ENCODE measurements at places on chromosomes 12 and 14.

- no peak for DNase-seq
Observed at GRCh38 chr14:66643344-66643743, 135.4 kb downstream of the GPHN start.

DNA sequence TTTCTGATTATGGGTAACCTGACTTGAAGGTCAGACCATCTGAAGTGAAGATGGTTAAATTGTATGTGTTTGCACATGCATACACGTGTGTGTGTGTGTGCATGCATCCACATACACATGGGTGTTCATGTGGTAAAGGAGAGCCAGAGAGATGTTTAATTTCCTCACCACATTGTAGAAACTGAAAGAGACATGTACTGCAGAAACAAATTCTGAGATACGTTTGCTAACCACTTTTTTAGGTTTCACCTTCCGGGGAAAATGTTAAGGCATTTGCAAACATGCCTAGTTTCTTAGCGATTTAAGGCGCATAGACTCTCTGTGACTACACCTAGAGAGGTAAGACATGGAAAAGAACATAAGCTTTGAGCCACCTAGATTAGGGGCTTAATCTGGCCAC is 362.9 kb downstream of the RAD51B start:
- DNase-seq = no peak

DNA sequence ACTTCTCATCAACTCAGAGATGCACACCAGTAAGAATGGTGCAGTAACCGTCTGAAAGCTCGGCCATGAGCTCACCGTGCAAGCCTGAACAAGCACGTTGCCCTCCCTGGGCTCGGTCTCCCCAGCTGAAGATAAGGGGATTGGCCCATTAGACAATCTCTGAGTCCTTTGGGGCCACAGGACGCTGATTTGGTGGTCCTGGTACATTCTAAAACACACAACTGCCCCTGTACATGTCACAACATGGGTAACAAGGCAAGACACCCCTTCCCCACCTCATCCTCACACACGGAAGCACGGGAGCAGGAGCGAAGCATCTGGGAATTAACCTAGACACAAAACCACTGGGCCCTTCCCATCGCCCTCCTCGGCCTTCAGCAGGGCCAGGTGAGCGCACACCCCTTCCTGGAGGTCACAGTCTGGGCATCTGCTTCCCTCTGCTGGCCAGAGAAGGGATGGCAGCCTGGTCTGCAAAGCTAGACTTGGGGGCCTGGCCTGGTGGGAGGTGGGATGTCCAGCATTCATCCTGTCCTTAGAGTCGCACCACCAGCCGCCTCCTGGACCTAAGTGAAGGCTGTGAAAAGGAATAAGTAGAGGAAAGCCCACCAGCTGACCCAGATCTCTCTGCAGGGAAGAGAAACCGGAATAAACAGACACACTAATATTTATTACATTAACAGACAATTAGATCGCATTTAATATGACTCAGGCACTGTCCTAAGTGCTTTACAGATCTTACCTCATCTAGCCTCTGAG is 18.9 kb upstream of the SMUG1 start:
- peak; percentile 60 for DNase-seq

GRCh38 chr12:110600254-110600653 is 13.7 kb upstream of the TCTN1 start:
- no peak for DNase-seq

GRCh38 chr12:23525450-23526072 is 423.9 kb downstream of the SOX5 start:
- DNase-seq = no peak

GRCh38 chr14:33837943-33838683 is 112.8 kb downstream of the EGLN3 start:
- no peak for DNase-seq

GRCh38 chr14:75427482-75428229 is at the start of gene JDP2:
Gene JDP2, plus strand, starts transcription at chr14:75428022. Its CDS starts 9,899 bp downstream, at chr14:75437921.
- peak; percentile 20 for DNase-seq

DNA sequence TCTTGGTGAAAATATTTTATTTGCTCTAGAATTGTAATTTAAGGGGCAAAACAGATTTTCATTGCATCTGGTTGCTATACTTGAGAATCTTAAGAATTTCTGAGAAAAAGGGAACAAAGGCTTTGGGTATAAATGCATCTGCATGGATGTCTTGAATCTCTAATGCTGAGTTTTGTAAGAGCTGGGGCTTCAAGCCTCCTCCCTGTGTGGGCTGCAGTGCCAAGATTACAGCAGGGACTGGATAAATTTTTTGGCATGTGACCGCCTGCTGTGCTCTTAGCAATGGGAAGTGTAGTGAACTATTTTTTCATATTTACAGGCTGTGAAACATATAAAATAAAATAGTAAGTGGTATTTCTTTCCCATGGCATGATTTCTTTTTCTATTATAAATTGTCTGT is 70.0 kb downstream of the SLC38A6 start:
- DNase-seq = no peak

DNA sequence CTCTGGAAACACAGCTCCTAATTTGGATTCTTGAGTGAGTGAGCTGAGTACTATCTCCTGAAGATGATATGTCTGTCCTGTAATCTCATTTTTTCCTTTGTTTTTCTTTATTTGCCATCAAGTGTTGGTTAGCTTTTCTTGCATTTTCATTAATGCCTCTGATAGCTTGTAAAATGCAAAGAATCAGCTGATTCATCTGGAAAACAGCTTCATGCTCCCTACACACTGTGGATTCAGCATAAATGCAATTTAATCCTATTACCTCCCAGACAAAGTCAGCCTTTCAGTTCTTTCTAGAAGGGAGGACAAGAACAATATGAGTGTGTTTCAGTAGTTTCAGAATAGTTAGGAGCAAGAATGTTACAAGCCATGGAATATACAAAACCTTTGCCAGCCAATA is 79.4 kb downstream of the DACT1 start:
- no peak for DNase-seq

DNA sequence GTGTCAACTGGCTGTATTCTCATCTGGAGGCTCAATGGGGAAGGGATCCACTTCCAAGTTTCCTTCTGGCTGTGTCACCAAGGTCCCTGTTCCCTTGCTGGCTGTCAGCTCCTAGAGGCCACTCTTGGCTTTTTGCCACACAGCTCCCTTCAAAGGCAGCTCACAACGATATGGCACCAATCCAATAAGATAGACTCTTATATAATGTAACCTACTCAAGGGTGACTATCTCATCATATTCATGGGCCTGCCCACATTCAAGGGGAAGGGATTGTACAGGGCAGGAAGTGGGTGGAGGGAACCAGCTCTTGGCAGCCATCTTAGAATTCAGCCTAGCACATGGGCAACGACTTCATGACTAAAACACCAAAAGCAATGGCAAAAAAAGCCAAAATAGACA is 98.7 kb upstream of the PLXNC1 start:
- no peak for DNase-seq

DNA sequence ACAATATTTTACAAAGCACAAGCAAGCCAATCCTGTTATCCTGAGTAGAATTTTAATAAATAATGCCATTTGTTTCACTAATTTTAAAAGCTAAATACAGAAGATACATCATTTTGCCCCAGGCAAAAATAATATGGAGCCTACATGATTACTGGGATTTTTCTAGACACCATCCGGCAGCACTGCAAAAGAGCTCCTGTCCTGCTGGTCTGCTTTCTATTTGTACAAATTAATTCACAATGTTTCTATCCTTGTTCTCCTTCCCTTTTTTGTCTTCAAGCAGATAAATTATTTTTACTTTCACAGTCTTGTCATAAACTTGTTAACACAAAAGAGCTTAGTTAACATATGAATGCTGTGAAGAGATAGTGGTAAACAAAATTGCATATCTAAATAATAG is 4.6 kb downstream of the SIX1 start:
- no peak for DNase-seq

DNA sequence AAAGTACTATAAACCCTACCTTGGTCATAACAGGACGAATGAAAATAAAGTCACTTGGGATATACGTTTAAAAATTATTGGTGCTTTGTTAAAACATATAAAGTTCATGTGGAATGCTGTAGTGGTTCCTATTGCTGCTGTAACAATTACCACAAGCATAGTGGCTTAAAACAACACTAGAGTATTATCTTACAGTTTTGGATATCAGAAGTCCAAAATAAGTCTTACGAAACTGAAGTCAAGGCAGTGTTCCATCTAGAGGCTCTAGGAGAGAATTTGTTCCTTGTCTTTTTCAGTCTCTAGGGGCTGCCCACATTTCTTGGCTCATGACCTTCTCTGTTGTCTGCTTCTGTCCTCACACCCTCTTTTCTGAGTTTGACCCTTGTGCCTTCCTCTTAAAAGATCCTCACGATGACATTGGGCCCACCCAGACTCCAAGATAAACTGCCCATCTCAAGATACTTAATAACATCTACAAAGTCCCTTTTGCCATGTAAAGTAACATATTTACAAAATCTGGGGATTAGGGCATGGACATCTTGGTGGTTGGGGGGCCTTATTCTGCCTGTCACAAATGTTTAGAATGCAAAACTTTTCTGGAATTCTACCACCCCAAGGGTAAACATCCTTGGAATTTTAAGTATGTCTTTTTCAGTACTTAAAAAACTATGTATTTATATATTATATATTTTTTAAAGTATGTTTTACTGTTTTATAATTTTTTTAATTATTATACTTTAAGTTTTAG is 178.1 kb downstream of the ETNK1 start:
- DNase-seq = no peak

DNA sequence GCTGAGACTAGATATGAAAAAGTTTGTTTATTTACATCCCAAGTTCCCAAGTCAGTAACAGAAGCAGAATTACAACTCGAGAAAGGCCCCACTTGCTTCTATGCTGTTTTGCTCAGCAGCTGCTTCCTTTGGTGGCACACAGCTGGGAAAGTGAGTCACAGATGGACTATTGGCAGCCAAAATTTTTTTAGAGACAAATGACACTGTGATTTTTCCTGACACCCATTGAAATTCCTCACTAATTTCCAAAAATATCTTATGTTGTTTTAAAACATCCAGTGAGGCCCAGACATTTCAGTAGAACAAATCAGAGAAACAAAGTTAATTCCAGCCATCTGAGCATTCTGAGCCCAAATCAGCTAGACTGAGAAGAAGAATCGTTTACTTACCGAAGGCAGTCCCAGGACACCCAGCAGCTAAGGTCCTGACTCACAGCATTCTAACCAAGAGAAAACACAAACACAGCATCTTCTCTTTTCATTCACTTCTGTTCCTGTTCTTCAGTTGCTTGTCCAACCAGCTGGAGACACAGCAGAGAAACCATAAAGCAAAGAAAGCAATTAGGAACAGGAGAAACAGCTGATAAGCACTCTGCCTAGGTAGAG is 188.3 kb downstream of the DAD1 start:
- DNase-seq = no peak

DNA sequence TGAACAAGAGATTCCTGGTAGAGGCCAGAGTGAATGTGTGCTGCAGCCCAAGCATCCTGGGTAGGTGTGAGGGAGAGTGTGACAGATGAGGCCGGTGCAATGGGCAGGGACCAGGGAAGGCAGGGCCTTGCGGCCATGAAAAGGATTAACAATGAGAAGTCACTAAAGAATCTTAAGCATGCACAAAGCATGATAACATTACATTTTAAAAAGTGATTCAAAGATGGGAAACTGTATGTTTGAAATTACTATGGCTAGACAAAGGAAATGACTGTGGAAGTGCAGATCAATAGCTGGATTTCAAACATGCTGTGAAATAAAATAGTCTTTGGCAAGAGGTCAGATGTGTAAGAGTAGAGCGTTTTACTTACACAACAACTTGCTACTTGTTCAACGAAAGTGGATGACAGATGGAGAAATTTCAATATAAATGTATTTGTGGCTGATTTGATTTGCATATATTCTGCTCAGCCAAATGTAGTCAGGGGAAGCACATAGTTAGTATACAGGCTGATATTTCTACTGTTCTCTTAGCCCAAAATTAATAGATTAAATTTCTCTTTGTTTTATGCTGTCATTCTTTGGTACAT is 175.5 kb downstream of the CCDC59 start:
- DNase-seq = no peak

DNA sequence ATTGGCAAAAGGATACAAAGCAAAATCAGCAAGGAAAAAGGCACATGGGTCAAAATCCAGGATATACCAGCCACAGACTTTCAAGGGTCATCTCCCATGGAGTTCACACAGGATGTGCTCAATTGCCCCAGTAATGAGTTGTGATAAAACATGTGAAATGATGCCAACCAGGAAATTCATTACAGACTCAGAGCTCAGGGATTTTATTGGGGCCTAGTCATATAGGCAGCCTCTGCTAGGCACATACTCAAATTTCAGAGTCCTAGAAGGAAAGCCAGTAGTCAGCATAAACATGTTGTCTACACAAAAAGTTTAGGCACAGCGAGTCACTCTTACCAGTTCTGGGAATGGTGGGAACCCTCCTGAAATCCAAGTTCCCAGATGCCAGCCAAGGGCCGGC is 64.4 kb upstream of the OSBPL8 start:
- no peak for DNase-seq

DNA sequence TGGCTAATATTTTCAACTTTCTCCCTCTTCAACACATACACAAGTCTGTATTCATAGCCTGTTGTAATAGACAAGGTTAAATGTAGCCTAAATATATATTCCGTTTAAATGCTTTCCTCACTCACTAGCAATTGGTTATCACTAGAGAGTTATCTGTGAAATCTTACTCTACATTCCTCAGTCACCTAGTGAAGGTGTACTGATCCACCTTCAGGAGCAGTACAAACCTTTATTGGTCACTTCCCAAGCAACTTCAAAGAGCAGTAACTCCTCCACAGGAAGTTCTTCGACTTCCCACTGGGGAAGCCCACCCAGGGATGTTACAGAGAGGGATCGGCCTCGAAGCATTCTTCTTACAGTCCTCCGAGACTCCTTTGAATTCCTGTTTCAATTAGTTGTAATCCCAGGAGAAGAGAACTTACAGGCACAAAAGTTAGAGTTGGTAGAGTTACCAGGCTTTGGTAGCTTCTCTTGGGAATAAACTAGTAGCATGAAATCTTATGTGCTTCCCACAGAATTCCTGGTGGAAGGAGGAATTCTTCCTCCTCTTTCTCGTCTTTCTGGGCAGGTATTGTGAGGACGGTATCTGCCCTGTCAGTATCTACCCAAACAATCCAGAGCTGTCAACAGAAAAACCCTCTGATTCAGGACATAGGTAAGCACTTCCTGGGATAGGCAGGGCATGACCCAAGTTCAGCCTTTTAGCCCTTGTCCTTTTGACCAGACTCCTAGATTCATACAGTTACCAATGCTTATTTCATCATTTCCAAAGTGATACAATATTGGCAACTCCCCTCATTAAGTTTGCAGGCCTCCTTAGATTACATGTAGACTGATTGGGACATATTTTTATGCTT is at the start of gene GYS2:
Gene GYS2, minus strand, starts transcription at position 603 of the 857 bp plus-strand sequence. Its CDS starts 255 bp downstream, at position 348.
- DNase-seq = no peak

DNA sequence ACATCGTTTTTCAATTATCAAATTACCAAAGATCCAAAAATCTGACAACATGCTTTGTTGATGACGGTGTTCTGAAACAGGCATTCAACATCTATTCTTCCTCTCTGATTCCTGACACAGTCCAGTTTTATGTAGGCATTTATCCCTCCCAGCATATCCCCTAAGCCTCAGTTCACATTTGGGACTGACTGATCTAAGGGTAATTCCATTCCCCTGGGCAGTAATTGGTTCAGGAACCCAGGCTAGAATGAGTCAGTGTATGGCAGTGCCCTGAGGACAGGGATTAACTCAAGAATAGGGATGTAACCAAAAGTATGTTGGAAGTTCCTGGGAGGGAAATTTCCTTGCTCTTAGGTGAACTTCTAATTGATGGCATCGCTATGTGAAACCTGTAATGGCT is 10.3 kb upstream of the PCNX1 start:
- no peak for DNase-seq
